GM10248 (cell line): ENCODE measurements at places on chromosomes 13 and 19.

DNA sequence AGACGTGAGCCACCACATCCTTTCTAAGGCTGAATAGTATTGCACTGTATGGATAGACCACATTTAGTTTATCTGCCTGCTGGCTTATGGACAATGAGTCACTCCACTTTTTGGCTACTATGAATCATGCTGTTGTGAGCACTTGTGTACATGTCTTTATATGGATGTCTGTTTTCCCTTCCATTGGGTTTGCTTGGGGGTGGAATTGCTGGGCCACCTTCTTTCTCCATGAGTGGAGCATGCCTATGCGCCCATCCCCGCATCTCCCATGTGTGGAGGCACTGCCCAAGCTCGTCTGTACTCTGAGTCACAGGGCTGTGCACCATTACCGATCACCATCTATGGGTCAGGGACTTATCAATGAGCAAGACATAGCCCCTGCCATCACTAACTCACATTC lies 127.2 kb upstream of the GJB6 start:
- DNase-seq = no peak

DNA sequence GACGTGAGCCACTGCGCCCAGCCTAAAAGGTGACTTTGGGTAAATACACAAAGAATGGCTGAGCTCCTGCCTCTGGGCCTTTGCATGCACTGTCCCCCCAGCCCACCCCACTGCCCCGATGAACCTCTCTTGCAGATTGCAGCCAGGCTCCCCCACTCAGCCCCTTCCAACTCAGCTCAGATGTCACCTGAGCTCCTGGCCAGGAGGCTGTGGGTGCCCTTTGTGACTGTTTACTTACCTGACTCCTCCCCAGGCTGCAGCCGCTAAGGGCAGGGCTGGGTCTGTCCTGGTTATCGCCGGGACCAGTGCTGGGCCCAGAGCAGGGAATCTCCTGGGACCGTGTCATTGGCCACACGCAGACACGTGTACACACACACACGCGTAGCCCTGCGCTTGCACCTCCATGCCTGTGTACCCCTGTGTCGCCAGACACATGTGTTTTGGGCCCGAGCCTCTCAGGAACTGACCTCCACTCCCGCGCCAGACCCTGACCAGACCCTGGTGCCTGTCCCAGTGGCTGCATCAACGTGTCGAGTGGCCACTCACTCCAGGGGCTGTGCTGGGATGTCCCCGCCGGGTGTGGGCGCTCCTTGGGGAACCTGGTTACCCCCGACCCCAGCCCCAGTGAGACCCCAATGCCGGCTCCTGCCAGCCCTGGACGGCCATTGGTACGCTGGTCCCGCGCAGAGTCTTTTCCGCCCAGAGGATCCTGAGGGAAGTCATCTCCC lies 18.7 kb downstream of the EFNA2 start:
- no peak for DNase-seq

DNA sequence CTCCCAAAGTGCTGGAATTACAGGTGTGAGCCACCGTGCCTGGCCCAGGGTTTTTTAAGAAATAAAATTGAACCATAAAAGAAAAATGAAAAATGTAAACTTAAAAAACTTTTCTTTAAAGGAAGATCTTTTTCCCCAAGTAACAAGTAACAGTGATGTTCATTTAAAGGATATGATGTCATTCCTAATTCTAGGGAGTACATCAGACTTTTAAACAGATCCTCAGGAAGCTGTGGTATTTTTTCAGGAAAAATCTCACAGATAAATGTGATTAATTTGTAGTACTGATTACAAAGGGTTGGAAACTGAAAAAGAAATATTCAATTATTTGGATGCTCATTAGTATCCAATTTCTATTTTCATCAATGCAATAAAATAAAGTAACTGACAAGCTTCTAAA lies 14.6 kb upstream of the EEF1AKMT1 start:
- DNase-seq = no peak

DNA sequence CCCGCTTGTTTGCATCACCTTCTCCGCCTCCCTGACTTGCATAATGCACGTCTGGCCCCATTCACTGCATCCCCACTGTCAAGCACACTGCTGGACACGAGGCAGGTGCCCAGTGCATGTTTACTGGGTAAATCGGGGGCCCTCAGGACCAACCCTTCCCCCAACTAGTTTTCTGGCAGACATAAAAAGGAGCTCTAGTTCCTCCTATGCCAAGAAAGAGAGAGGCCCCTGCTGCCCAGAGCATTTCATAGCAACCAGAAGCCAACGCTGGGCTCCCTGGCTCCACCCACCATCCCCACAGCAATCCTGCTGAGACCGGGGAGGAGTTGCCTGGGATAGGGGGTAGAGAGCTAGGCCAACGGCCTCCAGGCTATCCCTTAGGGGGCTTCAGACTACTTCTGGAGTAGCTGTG lies 23.2 kb downstream of the ANKRD27 start:
- DNase-seq = no peak

DNA sequence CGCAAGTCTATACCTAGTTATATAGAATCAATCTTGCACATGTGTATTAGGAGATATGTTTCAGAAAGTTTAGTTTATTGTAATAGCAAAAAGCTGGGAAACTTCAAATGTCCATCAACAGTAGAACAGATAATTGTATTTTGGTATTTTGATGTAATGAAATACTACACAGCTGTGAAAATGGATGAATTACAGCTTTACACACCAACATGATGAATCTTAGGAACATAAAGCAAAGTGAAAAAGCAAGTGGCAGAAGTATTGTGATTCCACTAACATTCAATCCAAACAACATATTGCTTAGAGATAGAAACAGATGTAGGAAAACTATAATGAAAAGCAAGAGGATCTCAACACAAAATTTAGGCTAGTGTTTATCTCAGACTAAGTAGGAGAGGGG lies 72.5 kb downstream of the RUBCNL start:
- DNase-seq = no peak

DNA sequence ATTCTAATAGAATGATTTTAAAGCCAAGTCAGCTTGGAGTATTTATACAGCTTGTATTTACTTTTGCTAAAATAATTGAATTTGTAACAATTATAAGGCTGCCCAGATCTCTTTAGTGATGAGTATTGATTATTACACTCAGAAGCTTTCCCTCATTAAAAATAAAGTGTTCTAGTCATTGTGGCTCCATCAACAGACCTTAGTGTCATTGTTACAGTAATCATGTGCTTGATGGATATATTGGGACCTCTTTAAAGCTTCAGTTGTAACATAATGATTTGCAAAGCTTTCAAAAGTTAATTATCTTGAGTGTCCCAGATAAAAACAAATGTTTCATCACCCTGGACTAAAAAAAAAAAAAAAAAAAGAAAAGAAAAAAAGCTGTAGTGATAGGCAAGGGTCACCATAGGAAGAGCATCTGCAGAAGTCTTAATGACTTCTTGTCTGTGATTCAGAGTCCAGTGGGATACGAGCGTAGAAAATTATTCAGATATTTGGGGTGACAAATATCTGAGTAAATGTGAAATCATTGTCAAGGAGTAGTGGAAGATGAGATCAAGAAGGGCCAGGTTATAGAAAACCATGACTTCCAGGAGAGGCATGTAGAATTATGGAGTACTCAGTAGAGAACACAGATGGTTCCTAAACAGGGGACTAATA lies 369.6 kb downstream of the DCT start:
- no peak for DNase-seq

- no peak for DNase-seq
These were observed 263.5 kb downstream of the GPC5 start for GRCh38 chr13:91661692-91662490.

DNA sequence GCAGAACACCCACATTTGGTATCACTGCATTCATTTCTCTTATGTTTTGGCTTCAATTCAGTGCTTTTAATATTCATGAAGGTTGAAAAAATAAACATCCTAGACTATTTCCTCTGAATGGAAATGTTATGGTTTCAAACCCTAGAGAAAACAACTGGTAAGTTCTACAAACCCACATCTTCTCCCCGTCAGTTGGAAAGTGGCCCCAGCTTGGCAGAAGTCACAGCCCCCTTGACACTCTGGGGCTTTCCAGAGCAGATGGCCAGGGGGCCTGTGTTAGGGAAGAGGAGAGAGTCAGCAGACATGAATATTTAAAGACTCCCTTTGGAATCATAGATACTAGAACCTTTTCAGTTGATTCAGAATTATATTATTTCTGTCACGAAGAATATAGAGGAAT lies 123.9 kb downstream of the SHISA2 start:
- no peak for DNase-seq

GRCh38 chr13:31807090-31807541 lies 67.8 kb downstream of the RXFP2 start:
- DNase-seq = no peak

- no peak for DNase-seq
These were observed 314.3 kb downstream of the SLITRK1 start for GRCh38 chr13:83568019-83568418.

GRCh38 chr19:8461376-8461775 lies 16.6 kb downstream of the HNRNPM start:
- DNase-seq = no peak

DNA sequence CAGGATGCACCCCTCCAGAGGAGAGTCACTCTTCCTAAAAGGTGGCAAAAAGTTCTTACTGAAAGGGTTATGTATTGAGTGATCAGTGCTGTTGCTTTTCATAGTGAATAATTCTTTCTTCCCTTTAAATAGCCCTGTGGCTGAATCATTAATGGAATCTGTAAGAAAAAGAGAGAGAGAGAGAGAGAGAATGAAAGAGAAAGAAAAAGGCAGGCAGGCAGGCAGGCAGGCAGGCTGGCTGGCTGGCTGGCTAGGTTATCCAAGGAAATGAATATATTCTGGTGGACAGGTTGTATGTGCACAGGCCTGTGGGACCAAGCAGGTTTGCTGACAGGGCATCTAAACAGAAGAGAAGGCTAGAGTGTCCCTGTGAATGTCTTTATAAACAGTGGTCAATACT lies 100.5 kb downstream of the DLEU7 start:
- DNase-seq = no peak
